NCI-H1048 (cell line): ENCODE measurements at places on chromosomes 2 and 18.

DNA sequence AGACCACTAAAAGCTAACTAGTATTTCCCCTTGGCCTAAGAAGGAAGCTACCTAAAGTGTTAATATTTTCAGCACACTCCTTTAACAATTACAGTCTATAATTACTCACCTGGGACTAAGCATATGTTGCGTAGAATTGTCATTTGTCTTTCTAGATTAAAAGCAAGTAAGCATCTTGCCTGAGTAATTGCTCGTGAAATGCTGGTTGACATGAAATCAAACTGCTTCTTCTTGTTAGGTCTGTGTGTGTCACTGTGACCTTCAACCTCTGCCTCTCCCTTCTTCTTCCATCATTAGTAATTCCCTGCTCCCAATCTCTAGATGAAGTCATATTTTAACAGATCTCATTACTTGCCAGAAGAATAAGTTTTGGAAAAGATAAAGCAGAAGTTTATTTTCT lies 212.2 kb downstream of the XIRP2 start:
- no peak for DNase-seq

DNA sequence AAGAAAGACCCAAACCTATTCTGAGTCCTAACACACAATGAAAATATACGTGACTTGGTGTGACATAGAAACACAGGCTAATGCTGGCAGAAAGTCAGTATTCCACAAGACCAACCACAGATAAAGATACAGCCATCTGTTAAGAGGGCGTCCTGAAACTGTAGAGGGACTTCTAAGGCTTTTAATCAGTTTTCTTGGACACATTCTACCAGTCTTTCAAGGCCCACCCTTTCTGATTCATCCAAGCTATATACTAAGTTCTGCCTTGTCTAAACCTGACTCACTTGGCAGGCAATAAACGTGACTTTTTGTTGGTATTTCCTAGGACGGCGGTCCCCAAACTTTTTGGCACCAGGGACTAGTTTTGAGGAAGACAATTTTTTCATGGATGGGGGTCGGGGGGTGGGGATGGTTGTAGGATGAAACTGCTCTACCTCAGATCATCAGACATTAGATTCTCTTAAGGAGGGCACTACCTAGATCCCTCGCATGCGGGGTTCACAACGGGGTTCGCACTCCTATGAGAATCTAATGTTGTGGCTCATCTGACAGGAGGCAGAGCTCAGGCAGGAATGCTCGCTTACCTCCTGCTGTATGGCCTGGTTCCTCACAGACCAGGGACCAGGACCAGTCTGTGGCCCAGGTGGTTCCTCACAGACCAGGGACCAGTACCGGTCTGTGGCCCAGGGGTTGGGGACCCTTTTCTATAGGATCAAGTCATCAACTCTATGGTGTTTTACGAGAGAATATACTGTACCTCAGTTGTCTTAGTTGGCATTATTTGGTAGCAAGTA lies 61.4 kb downstream of the SP3 start:
- no peak for DNase-seq

DNA sequence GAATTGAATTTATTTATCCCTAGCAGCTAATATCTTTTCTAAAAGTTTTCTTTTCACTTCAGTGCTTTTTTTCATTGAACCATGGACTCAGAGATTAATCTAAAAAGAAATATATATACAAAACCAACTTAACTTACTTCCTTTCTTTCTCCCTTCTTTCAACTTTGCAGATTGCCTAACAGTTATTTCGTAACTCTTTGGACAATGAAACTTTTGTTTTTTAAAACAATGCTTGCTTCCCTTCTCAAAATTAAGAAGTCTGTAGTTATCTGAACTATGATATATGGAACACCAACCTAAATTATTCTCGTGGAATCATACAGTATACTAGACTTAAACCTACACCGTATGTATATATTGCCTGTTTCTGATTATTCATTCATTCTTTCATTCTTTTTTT lies 62.9 kb downstream of the MIB1 start:
- no peak for DNase-seq

DNA sequence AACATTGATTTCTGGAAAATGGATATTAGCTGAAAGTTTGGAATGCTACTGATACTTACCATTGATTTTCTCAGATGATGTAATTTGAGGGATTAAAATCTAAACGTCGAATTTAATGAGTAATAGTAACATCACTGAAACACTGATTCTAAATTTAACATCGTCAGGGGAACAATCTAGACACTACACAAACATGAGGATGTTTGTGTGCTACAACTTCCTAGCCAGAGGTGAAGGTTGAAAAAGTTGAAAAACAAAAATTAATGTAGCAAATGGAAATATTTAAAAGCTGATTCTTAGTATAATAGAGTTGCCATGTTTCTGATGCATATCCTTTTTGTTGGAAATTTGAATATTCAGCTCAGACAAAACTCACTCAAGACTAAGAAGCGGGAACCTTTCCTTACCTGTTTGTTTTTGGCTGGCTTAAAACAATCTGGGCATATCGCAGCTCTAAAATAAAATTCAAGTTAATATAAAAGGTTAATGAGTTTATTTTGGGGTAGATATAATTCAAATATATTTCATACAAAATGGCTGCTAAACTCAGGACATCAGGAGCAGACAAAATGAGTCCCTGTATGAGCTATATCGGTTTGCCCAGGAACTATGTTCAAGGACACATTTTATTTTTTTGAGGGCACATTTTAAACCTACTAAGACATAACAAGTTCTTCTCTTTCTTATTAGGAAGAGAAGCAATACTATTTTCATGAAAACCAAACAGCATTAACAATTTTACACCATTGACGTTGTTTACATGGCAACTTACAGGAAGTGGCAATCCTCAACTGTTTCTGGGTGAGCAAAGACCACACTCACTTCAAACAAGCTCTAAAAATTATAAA lies 52.6 kb upstream of the PEX13 start:
- DNase-seq, result no peak

- DNase-seq, result no peak
These were observed 7.4 kb downstream of the BCL2L11 start for GRCh38 chr2:111128096-111128495.

DNA sequence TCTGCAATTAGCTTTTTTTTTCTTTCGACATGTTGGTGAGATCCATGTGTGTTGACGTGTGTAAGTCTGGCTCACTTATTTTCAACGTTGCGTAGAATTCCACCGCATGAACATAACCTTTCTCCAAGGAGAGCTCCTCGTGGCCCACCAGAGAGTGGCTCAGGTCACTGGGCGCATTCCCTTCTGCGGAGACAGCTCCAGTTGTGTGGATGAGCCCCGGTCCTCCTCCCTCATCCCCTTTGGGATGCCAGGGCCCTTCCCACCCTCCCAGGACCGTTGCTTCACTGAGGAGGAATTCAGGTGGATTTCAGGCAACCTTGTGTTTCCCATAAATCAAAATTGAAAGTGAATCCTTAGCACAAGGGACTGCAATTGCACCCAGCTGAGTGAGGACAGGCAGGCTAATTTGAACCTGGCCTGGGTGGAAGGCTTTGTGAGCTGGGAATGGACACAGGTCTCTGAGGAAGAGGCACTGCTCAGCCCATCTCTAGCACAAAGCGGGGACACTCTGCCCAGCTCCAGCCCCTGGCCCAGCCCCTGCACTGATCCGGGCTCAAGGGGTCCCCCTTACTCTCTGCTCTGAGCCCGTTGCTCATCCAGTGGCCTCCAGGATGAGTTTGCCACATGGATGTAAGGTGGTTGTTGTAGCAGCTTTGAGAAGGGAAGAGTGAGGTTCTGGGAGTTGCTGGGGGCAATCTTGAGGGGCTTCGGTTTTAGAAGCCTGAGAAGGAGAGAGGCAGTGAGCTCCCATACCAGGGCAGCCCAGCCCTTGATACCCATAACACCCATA lies 57.8 kb upstream of the HAAO start:
- DNase-seq, result no peak

- DNase-seq, result no peak
These were observed 117.6 kb downstream of the BIRC6 start for GRCh38 chr2:32474381-32474780.

DNA sequence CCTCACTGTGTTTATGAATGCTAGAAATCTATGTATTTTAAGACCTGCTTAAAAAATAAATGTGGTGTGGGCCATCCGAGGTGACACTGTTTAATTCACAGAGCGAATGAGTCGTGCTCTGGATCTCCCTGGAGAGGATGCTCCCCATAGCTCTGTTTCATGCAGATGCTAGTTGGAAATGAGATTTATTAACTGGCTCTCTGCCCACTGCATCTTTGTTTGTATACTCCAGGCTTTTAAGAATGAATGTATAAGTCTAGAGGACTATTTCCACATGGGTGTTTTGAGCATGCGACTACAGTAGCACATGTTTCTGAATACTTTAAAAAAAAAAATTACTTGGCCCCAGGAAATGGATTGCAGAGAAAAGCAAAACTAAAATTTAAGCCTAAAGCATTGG lies 3.9 kb downstream of the MAPRE2 start:
- DNase-seq, result no peak

GRCh38 chr2:217944923-217945322 lies 57.9 kb downstream of the TNS1 start:
- no peak for DNase-seq

GRCh38 chr2:234444242-234444730 lies 52.6 kb downstream of the ARL4C start:
- DNase-seq, result no peak

- DNase-seq, result no peak
These were observed 189.9 kb upstream of the COL3A1 start for GRCh38 chr2:188784269-188784762.

DNA sequence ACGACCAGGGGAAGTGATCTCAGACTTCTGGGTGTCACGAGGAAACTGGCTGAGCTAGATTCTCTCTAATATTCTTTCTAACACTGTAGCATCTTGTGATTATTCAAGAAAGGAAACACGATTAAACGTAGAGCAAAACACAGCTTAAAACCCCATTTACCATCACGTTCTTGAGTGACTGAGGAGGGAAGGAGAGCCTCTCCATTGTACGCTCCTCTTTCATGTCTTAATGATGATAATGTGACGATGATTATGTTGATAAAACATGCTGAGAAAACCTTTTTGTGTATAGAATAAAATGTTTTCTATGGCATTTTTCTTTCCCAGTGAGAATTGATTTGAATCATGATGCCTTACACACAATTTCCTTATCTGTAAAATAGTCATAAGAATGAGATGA lies 705.6 kb upstream of the ID2 start:
- DNase-seq, result no peak

- no peak for DNase-seq
These were observed 67.7 kb downstream of the NCK2 start for GRCh38 chr2:105812180-105813044.

DNA sequence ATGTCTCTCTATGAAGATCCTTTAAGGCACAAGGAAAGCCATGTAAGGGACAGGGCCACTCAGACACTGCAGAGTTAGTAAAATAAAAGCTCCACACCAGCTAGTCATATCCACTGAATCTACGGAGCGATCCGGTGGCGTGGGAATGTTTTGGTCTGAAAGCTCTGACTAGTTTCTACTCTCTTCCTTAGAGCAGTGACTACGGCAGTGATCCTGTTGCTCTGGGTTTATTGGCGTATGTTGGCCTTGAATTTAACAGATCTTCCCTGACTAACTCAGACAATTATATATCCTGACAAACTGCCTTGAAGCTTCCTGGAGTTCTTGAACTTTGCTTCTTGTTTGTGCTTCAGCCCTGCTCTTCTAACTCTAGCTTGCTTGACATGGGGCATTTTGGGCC lies 115.3 kb upstream of the FZD5 start:
- no peak for DNase-seq
